NCI-H1417 (cell line): ENCODE measurements at places on chromosomes 7 and 10.
A peak's percentile ranks its signal among the peaks of the same experiment; 100 is the strongest.

GRCh38 chr7:139731802-139732470, 45.9 kb downstream of the HIPK2 start:
- peak; percentile 63 for DNase-seq

- DNase-seq = no peak
Observed at GRCh38 chr10:131016556-131016955, 295.0 kb downstream of the TCERG1L start.

DNA sequence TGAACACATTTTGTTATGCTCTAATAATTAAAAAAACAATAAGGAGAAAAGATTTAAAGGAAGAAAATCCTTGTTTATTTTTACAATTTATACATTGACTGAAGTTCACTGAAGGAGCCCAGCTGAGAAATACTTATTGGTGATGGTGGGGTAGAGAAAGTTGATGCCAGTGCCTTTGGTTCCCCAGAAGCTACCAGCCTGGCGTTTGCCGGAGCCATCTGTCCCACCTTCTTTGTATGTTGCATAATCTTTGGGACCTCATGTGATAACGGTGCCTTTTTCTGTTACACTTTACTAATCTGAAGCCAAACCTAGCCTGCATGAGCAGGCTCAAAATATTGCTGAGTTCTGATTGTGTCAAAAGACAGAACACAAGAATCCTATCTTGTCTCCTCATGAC, 22.7 kb downstream of the ZNF365 start:
- DNase-seq = no peak

DNA sequence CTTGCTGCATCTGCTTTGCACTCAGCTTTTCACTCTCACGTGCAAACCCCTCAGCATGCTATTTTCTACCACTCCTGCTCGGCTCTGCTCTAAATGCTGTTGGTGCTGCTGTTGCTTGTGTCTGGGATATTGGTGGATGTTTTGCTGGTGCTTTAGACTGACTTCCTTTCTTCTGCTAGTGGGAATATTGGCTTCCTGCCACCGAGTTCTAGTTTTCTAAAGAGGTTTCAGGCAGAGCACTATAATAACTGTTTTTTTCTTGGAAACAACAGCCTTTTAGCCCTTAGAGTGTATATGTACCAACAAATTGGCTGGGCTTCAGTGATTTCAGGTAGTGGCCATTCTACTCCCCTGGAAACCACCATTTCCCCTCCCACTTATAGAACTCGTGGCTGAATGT, 27.8 kb downstream of the TMEM236 start:
- no peak for DNase-seq

DNA sequence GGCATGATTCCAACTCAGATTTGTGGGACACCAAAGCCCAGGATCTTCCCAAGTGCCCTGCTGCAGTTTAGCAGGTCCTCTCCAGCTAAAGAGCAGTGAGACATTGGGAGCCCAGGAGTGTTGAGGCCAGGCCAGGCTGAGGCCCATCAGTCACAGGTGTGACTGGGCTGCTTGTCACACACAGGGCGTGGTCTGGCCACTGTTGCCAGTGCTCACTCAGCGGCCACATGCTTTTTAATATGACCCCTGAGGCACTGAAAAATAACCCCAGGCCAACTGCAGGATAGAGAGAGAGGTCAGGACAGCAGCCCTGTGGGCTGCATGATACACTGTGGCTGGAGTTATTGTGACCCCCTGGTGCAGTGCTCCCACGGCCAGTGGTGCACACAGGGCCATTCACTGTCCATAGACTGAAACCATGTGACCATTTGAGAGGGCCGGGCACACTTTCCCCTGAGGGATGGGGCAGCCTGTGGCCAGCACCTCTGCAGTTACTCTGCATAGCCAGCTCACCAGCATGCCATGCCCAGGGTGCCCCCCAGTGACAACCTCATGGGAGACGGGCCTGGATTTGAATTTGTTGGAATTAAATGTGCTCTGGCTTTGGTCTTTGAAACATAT, 4.2 kb downstream of the GDF2 start:
- DNase-seq = no peak
